Breast epithelium (tissue), 4 donors: ENCODE measurements at places on chromosomes 6 and 20. TPM values are rescaled to one million over a fixed set of nuclear protein-coding genes. Genes with fewer than 3 reads are reported as not detected.

DNA sequence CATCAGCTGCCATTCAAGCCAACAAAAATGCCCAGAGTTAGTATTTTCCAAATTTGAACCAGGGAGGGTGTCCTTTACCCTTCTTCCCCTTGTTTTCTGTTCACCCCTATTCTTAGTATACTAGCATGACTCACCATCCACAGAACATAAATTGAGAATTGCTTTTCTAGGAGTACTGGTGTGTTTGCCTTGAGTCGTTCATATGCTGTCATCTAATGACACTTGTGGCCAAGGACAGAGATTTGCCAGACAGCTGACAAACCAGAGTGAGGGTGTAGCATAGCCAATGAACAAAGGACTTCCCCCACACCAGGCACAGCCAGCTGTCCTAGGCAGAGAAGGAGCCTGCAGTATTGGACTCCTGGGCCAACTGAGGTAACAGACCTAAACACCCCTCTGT is 62.2 kb downstream of the FILIP1 start:
- H3K27me3 ChIP-seq, result no peaks in the 10 kb centered on the region
- H3K4me3 ChIP-seq, result no peak overlapping the region
- no peaks in the 10 kb centered on the region for H3K4me1 ChIP-seq

- no peak for DNase-seq
- H3K27me3 ChIP-seq, result no peaks in the 10 kb centered on the region
- no peak overlapping the region for H3K27ac ChIP-seq
- no peak overlapping the region for H3K4me3 ChIP-seq
- no peaks in the 10 kb centered on the region for H3K36me3 ChIP-seq
Measured at GRCh38 chr6:159654483-159655098, 38.5 kb downstream of the SOD2 start.

DNA sequence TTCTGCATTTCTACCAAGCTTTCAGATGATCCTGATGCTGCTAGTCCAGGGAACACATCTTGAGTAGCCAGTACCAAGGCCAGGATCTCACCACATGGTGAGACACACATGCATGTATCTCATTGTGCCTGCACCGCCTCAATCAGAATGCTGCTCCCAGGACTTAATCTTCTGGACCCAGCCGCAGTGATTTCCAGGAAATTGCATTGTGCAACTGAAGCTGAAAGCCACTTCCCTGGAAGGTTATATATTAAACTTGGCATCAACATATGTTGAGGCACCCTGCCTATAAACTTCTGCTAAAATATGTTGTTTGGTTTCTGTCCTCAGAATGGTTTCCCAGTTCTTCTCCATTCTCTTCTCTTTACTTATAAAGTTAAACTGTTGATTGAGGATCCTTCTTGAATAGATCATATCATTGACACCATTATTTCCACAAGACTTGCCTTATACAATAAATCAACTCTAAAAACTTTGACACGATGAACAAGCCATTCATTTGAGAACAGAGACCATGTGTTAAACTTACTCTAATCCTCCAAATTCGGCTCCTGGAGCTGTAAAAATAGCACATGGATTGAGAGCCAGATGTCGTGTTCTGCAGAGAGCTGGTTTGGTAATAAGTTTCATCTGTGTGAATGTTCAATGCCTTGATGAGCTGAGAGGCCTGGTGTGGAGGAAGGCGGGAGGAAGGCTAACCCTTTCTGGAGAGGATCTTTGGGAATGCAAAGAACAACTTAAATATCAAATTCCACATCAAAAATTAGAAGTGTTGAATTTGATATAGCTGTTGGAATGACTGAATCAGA is 65.0 kb upstream of the PCSK2 start:
- DNase-seq, result no peak
- H3K4me3 ChIP-seq, result no peak overlapping the region
- H3K36me3 ChIP-seq, result no peaks in the 10 kb centered on the region
- H3K27me3 ChIP-seq, result no peaks in the 10 kb centered on the region
- no peak overlapping the region for H3K27ac ChIP-seq
- no peaks in the 10 kb centered on the region for H3K4me1 ChIP-seq

DTNBP1 gene
- 22.0 TPM for total RNA-seq

MUC21 gene
- not detected for total RNA-seq

DNA sequence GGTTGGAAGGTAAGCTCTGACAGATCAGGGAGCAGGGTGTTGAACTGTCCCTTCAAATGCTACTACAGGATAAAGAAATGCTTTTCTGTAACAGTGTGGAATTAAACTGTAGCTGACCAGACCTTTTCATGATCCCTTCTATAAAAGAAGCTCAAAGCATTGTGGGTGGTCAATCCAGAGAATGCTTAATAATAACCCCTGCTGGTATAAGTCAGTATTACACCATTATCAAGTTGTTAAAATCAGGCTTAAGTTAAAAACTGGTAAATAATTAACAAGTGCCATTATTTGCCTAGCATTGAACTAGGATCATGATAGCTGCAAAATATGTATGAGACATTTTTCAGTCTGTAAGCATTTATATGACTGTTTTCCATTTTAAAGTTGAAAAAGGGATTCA is 468.9 kb downstream of the PKHD1 start:
- no peak overlapping the region for H3K27ac ChIP-seq
- no peak overlapping the region for H3K4me3 ChIP-seq
- DNase-seq, result no peak
- H3K4me1 ChIP-seq, result no peaks in the 10 kb centered on the region
- no peaks in the 10 kb centered on the region for H3K27me3 ChIP-seq

LGSN gene
- not detected for total RNA-seq

MICB gene
- total RNA-seq, result 4.6 TPM

ADGRF1 gene
- total RNA-seq, result 3.5 TPM

- no peak overlapping the region for H3K27ac ChIP-seq
- H3K36me3 ChIP-seq, result no peaks in the 10 kb centered on the region
- no peaks in the 10 kb centered on the region for H3K27me3 ChIP-seq
- H3K4me3 ChIP-seq, result no peak overlapping the region
- DNase-seq, result no peak
Measured at GRCh38 chr6:38118791-38119365, 299.4 kb downstream of the ZFAND3 start.

DNA sequence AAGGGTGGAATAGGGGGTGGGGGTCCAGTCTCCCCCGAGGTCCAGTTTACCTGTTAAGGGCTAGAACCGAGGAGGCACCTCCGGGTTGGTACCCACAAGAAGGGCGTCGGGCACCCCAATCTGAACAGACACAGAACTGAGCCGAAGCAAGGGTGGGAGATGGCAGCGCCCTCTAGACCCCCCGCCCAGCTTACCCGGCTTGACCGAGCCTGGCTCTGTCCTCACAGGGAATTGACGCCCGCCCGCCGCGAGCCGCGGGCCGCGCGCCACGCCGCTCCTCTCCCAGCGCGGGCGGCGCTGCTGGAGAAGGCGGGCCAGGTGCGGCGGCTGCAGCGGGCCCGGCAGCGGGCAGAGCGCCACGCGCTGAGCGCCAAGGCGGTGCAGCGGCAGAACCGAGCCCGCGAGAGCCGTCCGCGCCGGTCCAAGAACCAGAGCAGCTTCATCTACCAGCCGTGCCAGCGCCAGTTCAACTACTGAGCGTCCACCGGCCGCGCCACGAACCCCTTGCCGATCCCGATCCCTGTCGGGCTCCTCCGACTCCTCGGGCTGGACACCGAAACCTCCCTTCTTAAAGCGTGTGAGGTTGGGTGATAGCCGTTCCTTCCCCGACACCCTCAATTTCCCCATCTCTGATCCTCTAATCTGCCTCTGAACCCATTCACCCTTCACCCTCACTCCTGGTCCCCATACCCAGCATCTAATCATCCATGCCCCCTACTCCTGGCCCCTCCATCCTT is 5.9 kb downstream of the TP53INP2 start:
- H3K4me1 ChIP-seq, result peaks cover under 1% of the 10 kb centered on the region
- H3K27ac ChIP-seq, result peak overlapping the region; percentile 92
- peaks cover 5% of the 10 kb centered on the region for H3K36me3 ChIP-seq

PTGIS gene
- total RNA-seq, result 41.7 TPM

PAK5 gene
- total RNA-seq, result not detected

GRCh38 chr6:3538536-3538935 is 81.7 kb upstream of the SLC22A23 start:
- no peaks in the 10 kb centered on the region for H3K36me3 ChIP-seq
- no peaks in the 10 kb centered on the region for H3K27me3 ChIP-seq
- no peaks in the 10 kb centered on the region for H3K4me1 ChIP-seq
- H3K27ac ChIP-seq, result no peak overlapping the region
- no peak overlapping the region for H3K4me3 ChIP-seq

LY86 gene
- total RNA-seq, result 3.4 TPM

DNA sequence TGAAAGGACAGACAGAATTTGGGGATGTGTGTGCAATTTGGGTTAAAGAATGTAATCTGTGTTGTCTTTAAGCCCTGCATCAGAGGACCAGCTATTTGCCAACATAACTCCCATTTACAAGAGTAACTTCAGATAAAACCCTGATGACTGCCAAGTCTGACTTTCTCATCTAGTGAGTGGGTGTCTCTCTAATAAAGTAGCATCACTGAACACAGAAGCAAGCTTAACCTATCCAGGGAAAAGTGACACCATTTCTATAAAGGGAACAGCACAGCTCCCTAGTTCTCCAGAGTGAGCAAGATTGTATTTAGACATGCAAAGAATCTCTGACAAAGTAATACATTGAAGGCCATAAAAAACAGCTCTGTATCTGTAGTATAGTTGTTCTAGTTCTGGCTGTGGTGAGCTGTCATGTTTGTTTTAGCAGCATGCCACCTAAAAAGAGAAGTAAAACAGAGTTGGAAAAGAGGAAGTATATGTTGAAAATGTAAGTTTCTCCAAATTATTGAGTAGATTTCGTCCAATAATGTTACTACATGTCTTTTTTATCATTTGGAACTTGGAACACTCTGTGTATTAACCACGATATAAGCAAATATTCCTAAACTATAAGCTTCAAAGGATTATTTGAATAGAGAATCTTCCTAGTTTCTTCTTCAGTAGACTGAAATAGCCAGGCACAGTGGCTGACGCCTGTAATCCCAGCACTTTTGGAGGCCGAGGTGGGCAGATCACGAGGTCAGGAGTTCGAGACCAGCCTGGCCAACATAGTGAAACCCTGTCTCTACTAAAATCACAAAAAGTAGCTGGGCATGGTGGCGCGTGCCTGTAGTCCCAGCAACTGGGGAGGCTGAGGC is 8.8 kb upstream of the PIM1 start:
- H3K4me1 ChIP-seq, result no peaks in the 10 kb centered on the region
- H3K27me3 ChIP-seq, result no peaks in the 10 kb centered on the region
- no peak overlapping the region for H3K4me3 ChIP-seq
- no peak overlapping the region for H3K27ac ChIP-seq
- no peaks in the 10 kb centered on the region for H3K36me3 ChIP-seq

RIMS1 gene
- 1.3 TPM for total RNA-seq

F13A1 gene
- 53.3 TPM for total RNA-seq

GRCh38 chr6:69116658-69117057 is 481.6 kb downstream of the ADGRB3 start:
- DNase-seq, result no peak
- H3K36me3 ChIP-seq, result no peaks in the 10 kb centered on the region
- H3K4me3 ChIP-seq, result no peak overlapping the region
- no peaks in the 10 kb centered on the region for H3K4me1 ChIP-seq

DNA sequence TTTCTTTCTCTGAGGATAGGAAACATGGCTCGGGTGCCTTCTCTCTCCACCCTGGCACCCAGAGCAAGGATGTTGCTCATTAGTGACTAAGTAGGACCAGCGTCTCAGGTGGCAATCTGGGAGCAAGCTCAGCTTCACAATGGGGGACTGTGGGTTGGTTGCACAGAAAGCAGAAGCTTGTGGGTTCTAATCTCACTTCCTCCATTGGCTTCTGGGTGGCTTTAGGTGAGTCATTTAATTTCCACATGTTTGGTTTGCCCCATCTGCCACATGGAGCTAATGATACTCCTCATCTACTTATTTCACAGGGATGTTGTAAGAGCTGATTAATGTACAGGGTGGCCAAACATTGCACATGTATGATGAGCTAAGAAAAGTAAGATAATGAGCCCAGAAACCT is 54.8 kb upstream of the AKIRIN2 start:
- no peaks in the 10 kb centered on the region for H3K4me1 ChIP-seq
- H3K27ac ChIP-seq, result peak overlapping the region; percentile 14
- H3K4me3 ChIP-seq, result no peak overlapping the region

GRCh38 chr6:75818098-75818855 is 69.2 kb downstream of the MYO6 start:
- H3K4me3 ChIP-seq, result no peak overlapping the region
- no peaks in the 10 kb centered on the region for H3K27me3 ChIP-seq
- peaks cover 4% of the 10 kb centered on the region for H3K4me1 ChIP-seq
- no peaks in the 10 kb centered on the region for H3K36me3 ChIP-seq
- H3K27ac ChIP-seq, result peak overlapping the region; percentile 27
- DNase-seq, result no peak

ARFRP1 gene
- 30.7 TPM for total RNA-seq

DNA sequence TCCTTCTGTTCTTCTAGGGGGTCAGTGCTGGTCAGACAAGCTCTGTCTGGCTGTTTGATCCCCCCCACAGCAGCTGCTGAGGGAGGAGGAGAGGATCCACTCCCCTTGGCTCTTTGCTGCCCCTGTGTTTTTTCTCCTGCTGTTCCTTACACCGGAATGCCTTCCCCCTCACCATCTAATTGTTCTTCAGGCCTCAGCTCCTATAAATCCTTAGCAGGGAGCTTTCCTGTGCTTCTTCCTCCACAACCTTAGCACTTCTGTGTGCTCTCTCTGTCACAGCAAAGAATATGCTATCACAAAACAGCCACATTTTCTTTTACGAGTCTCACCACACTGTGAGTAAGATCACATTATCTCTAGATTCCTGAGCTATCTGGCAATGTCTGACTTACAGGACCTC is 196.6 kb downstream of the OTOR start:
- no peaks in the 10 kb centered on the region for H3K4me1 ChIP-seq
- no peaks in the 10 kb centered on the region for H3K27me3 ChIP-seq
- no peaks in the 10 kb centered on the region for H3K36me3 ChIP-seq
- DNase-seq, result no peak
- no peak overlapping the region for H3K4me3 ChIP-seq
